ENCODE measurements at places on chromosomes 1 and 21.

- DNase-seq: no peak
These were observed 481.1 kb upstream of the PTBP2 start for GRCh38 chr1:96240438-96240837.

GRCh38 chr1:229557913-229558414, 543 bp downstream of the ABCB10 start:
- no peak for DNase-seq

- DNase-seq: no peak
These were observed 201.1 kb downstream of the BACH1 start for GRCh38 chr21:29499734-29500343.

DNA sequence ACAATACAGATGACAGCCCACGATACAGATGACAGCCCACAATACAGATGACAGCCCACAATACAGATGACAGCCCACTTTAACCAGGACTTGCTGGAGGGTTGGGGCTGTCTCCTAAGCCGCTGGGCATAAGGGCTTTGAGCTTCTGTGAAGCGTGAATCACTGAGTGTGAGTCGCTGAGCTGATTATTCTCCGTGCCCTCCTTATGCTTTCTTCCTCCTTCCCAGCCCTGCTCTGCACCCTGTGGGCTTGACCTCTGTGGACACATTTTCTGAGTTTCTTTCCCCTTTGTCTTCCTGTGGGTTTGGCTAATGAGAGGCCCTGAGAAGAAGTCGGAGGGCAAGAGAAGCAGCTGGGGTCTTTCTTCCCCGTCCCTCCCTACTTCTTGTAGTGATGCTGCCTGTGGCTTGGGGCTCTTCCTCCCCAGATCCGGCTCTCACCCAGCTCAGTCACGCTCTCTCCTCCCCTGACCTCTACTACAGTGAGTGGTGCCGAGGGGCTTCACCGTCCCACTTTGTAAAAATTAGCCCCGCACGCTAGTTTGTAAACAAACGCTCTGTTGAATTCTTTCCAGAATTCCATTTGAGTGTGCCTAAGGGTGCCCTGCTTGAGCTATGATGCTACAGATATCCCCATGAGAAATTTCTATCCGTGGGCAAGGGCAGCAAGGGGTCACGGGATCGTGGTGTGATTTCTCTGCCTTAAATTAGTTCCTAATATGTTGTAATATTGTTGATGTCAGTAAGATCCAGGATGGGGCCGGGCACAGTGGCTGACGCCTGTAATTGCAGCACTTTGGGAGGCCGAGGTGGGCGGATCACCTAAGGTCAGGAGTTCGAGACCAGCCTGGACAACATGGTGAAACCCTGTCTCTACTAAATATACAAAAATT, 46.4 kb upstream of the SOD1 start:
- DNase-seq: no peak

GRCh38 chr1:3244927-3245315, 175.9 kb downstream of the PRDM16 start:
- DNase-seq: no peak

DNA sequence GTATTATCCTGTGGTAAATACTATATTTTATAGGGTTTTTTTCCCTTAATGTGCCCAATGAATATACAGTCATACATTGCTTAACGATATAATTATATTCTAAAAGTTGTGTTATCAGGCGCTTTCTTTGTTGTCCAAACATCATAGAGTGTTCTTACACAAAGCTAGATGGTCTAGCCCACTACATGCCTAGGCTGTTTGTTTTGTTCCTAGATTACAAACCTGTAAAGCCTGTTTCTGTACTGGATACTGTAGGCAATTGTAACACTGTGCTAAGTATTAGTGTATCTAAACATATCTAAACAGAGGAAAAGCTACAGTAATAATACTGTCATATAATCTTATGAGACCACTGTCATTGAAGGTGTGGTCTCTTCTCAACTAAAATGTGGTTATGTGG, 242.6 kb upstream of the C1orf105 start:
- DNase-seq: no peak

- DNase-seq: no peak
These were observed 22.9 kb downstream of the UMODL1 start for GRCh38 chr21:42093991-42094421.

GRCh38 chr1:167207940-167208623, 12.6 kb upstream of the POU2F1 start:
- DNase-seq: no peak

DNA sequence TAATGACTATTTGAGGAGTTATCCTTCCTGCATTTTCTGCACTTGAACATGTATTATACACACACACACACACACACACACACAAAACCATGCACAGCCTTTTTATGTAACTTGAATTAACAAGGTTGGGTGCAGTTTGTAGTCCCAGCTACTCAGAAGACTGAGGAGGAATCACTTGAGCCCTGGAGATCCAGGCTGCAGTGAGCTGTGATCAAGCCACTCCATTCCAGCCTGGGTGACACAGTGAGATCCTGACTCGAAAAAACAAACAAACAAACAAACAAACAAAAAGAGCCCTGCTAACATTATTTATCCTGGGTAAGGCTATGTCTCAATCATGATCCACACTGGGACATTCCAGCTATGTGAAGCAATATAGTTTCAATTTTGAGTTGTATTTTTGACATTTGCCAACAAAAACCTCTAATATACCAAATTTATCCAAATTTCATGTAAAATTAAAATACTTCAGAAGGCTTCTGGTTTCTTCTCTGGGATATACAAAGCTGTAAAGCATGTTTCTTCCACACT, 156.8 kb downstream of the NTPCR start:
- DNase-seq: no peak

GRCh38 chr1:152398812-152399698, 15.0 kb downstream of the CRNN start:
- no peak for DNase-seq

DNA sequence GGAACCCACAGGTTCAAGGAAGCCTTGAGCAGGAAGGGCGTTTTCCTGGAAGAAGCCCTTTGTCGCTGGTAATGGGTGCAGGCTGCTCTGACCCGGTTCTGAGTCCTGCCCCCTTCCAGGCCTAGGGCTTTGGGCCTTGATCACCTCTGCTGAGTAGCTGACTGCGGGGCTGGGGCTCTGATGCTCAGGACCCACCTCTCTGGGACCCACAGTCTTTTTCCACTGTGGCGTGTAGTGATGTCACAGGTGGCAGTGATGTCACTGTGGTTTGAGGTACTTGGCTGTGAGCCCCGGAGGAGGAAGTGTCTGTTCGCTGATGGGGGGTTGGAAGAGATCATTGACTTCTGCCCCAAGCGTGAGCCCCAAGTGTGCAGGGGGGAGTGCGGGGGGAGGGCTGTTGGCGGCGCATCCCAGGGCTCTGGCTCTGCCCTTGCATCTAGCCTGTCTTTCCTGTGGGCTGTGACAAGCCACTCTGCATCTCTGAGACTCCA, 6.9 kb downstream of the TNFRSF1B start:
- DNase-seq: no peak

GRCh38 chr1:7325254-7325653, 445.8 kb upstream of the VAMP3 start:
- no peak for DNase-seq

GRCh38 chr1:110888049-110888448, 15.1 kb downstream of the CD53 start:
- no peak for DNase-seq

- no peak for DNase-seq
These were observed 217.5 kb downstream of the LRRC40 start for GRCh38 chr1:69987881-69988280.

DNA sequence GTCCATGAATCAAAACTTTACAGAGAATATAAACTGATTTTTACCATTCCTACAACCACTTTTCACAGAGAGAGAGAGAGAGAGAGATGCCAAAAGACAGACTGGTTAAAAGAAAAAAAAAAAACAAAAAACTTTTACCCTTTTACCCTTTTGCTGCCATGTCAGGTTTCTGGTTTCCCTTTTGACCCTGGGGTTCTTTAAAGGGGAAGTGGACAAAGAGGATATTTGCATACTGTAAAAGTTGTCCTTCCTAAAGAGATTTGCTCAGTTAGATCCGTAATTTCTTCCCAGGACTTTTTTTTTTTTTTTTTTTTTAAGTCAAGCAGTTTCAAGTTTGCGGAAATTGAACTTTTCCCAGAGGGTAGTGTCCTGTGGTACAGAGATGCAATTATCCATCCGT, 287.8 kb upstream of the RGS18 start:
- no peak for DNase-seq

GRCh38 chr1:212042436-212042835, 6.9 kb downstream of the DTL start:
- no peak for DNase-seq

- no peak for DNase-seq
These were observed 282.6 kb downstream of the BARHL2 start for GRCh38 chr1:90434460-90434859.

GRCh38 chr1:147246910-147247655, 4.6 kb downstream of the CHD1L start:
- no peak for DNase-seq

DNA sequence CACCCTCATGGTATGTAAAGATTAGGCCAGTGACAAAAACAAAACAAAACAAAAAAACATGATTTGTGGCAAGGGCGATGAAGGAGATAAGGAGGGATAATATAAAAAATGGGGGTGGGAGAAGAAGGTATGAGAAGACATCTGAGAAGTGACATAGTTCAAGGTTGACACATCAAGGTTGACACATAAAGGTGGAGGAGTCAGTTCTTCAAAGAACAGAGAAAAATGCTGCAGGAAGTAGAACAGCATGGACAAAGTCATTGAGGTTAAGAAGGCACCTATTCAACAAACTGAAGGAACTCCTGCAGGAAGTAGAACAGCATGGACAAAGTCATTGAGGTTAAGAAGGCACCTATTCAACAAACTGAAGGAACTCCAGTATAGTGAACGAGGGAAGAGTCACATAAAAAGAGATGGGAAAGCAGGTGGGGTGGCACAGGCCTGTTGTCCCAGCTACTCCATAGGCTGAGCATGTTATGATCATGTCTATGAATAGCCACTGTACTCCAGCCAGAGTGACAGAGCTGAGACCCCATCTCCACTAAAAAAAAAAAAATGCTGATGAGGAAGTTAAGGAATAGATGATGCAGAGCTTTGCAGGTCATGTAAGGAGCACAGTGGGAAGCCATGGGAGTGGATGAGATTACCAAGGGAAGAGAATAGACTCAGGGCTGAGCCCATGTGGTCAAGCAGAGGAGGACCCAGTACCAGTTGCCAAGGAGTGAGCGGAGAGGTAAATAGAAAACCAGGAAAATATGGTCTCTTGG, 101.5 kb downstream of the ZFYVE9 start:
- no peak for DNase-seq

DNA sequence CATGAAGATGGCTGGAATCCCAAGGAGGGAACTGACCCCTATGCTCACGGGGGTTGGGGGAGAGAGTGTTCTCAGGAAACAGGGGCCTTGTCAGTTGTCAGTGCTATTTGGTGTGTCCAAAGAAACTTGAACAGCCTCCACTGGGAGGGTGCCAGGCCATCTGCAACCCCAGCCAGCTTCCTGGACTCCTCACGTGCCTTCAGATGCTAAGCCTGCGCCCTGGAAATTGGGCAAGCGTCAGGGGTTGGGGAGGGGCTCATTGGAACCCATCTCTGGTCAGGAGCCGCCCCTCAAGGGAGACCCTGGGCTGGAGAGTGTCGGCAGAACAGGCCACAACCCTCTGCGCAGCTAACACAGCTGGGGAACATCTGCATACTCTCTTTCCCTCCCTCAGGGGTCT, 13.1 kb upstream of the LHX4 start:
- no peak for DNase-seq

GRCh38 chr1:40394491-40395172, 21.1 kb downstream of the SMAP2 start:
- DNase-seq: no peak

DNA sequence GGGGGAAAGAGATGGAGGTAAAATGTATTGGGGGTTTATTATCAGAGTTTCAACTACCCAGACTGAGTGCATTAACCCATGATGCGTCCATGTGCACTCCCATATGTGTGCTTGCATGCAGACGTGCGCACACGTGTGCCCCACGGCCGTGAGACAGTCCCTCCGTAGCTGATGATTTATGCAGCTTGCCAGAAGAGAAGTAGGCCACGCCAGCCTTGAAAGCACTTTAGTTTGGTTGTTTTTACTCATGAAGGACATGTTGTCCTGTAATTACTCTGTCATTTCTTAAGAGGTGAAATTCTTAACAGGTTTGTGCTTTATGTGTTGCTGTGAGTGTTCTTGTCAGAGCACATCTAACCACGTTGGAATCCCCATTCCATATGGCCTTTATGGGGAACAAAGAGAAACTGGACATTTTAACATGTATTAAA, 467.8 kb downstream of the LMO4 start:
- DNase-seq: no peak

DNA sequence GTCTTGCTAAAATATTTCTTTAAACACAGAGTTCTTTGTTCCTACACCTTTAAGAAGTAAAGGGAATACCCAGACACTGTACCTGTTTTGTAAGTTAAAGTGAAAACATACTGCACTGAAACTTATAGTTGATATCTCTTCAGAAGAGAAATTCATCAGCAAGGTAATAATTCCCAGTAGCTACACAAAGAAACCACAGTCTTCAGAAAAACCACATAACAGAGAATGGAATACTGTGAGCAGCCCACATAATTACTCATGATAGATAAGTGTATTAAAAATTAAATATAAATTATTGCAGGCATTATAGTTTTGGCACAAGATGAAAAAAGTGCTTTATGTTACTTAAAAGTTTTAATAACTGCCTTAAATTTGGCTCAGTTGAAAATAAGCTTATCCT, 276.6 kb downstream of the SETD4 start:
- DNase-seq: no peak

GRCh38 chr21:44267655-44268142, 6.0 kb upstream of the DNMT3L start:
- no peak for DNase-seq

DNA sequence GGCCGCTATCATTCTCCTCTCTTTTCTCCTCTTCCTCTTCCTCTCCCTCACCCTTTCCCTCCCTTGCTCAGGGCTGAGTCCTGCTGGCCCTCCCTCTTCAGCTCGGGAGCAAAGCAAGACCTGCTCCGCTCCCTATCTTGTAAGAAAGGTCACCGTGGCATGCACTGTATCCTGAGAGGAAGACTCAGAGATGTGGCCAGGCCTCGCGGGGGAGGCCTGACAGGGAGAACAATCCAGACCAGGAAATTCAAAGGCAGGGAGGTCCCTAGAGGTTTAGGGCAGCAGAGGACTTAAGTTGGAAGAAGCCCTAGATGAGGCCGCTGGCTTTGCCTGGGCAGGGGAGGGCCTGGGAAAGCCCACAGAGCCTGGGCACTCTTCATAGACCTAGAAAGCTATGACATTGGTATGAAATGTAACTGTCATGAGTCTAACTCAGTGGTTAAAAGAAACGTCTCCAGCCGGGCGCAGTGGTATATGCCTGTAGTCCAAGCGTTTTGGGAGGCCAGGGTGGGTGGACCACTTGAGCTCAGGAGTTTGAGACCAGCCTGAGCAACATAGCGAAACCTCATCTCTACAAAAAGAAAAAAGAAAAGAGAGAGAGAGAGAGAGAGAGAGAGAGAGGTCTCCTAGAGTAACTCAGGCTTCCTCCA, 14.6 kb upstream of the PTAFR start:
- DNase-seq: no peak

GRCh38 chr1:85289207-85289847, 12.9 kb upstream of the BCL10 start:
- no peak for DNase-seq

GRCh38 chr1:116711263-116711840, 42.9 kb upstream of the CD2 start:
- peak; percentile 84 for DNase-seq

- DNase-seq: no peak
These were observed 620.5 kb upstream of the PKN2 start for GRCh38 chr1:88063605-88064004.

Data from NCI-H2227 treated with DMSO at 0.1 percent for 48 hours (cell line).